ENCODE measurements at places on chromosomes 1 and 21.
A peak's percentile ranks its signal among the peaks of the same experiment; 100 is the strongest.

- no peak for DNase-seq
Measured at GRCh38 chr21:32653326-32653901, 41.2 kb upstream of the CFAP298 start.

- no peak for DNase-seq
Measured at GRCh38 chr1:58815686-58816071, 31.8 kb upstream of the JUN start.

DNA sequence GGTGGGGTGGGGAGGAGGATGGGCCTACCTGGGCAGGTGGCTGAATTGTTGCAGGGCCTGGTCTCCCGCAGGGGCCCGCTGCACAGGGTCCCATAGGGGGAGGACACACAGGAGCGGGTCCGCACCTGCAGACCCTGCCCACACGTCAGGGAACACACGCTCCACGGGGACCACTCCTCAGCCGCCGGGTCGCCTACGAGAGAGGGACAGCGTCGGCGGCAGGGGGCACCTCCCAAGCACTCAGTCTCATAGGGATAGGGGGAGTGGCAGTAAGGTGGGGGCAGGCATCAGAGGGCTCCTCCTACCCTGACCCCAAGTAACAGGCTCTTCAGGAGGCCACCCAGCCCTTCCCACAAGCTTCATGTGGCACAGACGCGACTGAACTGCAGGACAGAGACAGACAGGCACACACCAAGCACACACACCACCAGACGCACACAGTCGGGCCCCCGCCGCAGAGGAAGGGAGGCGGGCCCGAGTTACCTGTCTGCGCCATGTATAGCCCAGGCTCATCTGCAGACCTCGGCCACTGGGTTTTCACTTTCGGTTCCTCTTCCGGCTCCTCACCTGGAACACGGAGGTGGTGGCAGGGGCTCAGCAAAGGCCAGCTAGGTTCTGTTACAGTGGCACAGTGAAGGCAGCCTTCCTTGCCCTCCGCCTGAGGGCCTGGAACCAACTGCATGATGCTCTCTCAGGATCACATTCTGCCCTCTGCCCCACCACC, 19.8 kb downstream of the ADGRB2 start:
- no peak for DNase-seq

GRCh38 chr1:2316451-2316961, 74.8 kb downstream of the MORN1 start:
- DNase-seq: no peak

- DNase-seq: no peak
Measured at GRCh38 chr1:59475737-59476136, 178.8 kb downstream of the FGGY start.

DNA sequence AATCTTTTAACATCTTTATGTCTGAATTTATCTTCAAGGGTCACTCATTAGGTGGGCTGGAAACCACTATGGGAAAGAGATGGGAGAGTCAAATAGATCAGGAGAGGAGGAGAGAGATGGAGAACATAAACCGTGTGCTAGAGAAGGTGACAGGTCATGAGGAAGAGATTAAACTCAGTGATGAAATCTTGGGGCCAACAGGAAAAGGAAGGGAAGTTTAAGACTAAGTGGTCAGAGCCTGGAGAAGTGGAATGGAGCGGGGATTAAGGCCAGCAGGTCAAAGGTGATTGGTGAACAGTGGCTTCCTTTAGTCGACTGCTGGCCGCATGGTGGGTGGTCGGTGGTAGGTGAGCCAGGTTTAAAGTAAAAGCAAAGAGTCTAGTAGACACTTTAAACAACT, 169.3 kb upstream of the IVNS1ABP start:
- no peak for DNase-seq

DNA sequence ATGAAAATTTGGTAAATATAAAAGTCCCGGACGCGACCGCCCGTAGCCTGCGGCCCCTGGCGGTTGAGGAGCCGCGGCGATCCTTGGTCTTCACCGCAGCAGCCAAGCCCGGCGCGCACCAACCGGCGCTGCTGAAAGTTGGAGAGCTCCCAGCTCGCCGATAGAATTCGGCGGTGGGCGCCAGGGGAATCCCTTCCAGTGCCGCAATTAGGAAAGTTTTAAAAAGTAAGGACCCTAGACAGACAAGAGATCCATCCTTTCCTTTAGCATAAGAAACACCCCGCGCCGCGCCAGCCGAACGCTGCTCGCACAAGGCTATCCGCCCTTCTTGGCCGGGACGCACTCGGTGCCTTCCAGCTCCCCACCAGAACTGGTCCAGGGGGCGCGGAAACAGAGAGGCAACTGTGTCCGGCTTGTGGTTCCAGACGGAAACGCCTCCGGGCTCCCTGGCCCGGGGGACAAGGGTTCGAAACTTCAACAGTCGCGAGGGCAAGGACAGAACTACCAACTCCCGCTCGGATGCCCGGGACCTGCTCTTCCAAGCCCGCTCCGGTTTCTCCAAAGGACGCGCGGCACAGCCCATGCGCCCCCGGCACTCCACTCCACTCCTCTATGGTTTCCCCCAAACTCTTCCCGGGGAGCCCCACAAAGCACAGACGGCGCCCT, 1.7 kb downstream of the FAM78B start:
- no peak for DNase-seq

- no peak for DNase-seq
Measured at GRCh38 chr1:61054601-61054993, 27.8 kb upstream of the NFIA start.

- DNase-seq: no peak
Measured at GRCh38 chr1:210496063-210496462, 167.4 kb downstream of the HHAT start.

DNA sequence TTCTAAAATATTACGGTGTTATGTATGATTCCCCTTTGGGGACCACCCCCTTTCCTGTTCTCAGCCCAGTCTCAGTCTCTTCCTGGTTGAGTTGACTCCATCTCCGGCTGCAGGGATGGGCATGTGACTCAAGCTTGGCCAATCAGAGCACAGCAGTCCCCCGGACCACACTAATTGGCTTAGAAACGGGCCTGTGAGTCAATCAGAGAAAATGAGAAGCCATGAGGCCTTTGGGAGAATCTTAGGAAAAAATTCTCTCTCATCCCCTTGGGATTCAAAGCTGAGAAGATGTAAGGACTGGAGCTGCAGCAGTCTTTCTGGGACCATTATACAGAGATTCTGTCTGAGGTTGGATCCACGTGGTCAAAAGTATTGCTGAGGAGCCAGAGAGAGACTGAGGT, 10.7 kb upstream of the FHAD1 start:
- DNase-seq: no peak

- DNase-seq: no peak
Measured at GRCh38 chr1:81126989-81127581, 673.6 kb upstream of the ADGRL2 start.

DNA sequence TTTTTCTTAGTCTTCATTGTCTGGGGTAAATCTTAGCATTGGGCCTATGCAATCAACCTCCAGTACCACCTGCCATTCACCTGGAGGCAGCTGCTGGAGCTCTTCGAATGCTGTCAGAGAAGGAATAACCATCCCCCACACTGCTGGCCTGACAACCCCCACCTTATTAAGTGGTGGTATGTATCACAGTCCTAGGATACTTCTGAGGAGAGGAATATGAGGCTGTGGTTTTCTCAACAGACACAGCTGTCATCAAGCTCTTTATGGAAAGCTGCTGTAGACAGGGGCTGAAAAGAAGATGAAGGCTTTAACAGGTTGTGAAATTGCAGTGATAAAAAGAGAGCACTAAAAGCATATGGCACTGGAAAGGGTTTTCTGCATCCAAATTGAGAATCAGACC, 61.7 kb downstream of the TSEN15 start:
- no peak for DNase-seq

- peak; percentile 40 for DNase-seq
Measured at GRCh38 chr1:15848143-15848928, 829 bp downstream of the SPEN start.

DNA sequence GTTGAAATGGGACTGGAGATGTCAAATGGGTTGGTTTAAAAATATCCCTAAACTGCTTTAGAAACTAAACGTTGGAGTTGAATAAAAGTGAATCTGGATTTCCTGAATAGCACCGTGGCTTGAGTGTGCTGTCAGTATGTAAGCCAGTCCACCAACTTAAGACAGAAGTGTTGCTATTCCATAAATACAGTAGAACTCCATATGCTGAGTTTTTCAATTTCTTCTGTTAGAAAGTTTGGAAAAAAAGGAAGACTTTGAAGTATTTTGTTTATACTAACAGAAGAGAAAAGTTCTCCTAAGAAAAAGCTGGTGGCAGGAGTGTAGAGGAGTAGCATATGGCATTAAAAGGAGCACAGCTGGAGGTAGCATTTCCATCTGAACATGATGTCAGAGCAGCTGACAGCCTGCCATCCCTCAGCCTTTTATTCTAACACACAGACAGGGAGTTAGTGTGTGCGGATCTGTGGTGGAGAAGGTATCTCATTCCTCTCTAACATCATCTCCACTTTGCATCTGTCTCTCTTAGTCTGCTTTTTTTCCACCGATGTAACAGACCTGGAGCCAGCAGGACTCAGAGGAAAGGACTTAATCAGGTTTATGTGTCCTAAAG, at the start of gene ZBTB18:
ZBTB18 (plus strand) TSS at position 449 of the 610 bp plus-strand sequence; CDS start at position 598, 149 bp downstream.
- DNase-seq: no peak

- DNase-seq: no peak
Measured at GRCh38 chr1:31654474-31654776, 9.7 kb upstream of the PEF1 start.

DNA sequence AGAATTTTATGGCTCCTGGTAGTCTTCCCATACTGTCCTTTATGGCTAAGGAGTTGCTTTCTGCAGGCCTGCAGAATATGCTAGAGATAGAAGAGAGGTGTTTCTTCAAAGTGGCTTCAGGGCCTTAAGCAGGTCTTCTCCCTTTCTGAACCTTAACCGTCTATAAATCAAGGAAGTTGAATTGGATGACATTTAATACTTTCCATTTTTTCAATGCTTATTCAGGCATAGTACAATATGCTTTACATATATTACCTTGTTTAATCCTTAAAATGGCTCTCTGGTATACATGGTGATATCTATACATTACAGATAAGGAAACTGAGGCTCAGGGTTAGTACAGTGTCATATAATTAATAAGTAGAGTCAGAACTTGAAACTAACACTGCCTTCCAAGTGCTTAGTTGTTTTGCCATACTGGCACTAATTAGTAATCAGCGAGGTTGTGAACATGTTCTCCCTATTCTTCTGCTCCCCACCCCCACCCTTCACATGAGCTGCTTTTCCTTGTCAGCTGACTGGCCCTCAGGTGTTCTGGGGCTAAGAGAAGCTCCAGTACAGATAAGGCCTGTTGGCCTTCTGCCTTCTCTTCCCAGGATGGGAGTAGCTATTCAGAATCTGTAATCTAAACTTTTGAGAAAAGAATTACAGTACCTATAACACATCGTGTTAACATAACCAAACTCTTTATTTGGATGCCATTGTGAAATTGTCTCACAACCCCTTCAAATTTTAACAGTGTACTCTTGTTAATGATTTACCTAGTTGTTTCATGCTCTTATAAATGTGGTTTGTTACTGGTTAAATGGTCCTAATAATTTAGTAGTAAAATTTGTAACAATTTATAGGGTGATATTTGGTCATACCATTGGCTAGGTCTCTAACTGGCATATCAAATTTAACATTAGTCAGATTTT, 13.6 kb downstream of the NFYC start:
- no peak for DNase-seq

DNA sequence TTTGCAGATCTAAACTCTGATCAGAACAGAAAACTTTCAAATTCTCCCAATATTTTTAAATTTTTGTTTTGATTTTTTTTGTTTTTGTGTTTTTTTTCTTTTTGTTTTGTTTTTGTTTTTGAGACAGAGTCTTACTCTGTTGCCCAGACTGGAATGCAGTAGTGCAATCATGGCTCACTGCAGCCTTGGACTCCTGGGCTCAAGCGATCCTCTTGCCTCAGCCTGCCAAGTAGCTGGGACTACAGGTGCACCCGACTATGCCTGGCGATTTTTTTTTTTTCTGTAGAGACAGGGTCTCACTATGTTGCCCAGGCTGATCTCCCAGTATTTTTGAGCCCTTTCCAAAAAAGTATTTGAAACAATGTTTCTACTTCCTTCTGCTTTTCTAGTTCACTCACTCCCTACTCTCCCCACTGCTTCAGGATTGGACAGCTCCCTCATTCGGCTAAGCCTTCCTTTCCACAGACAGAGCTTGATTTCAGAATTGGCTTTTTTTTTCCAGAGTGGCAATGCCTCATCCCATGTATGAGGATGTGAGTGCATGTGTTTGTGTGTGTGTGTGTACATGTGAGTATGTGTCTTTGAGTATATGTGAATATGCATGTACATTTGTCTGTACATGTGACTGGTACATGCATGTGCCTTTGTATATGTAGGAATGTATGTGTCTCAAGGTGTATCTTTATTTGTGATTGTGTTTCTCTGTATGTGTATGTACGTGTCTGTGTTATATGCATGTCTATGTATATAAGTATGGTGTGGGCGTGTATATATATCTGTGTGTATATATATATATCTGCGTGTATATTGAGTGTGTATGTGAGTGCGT, 11.9 kb downstream of the LHX4 start:
- no peak for DNase-seq

DNA sequence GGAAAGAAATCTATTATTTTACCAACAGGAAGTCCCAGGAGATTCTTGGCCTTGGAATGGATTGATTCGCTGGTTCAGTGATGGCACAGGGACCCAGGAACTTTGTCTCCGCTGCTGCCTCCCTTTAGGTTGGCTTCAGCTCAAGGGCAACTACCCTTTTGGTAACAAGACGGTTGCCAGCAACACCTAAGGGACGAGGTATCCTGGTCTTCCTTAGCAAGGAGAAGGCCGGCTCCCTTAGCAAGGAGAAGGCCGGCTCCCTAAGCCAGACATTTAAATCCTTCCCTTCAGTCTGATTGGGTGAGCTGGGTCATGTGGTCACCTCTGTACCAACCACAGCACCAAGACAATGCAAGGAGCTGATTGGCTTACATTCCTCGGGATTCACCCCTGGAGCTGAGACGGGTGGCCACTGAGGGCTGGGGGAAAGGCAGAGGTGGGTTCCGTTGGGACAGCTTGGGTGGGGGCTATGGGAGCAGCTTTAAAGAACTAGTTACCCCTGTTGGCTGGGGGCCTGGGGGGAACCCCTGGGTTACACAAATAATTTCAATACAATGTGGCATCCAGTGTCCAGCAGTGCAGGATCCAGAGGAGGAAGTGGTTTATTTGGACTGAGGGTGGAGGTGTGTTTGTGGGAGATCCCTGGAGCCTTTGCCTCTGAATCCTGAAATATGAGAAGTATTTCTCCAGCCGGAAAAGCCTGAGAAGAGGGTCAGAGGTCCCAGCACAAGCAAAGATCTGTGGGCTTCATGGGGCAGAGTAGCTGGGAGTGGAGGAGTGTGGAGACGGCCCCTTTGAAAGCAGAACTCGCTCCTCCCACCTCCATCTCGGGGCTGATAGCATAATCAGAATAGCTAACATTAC, 20.7 kb upstream of the CLIC4 start:
- DNase-seq: no peak

GRCh38 chr1:231581859-231582258, 44.7 kb upstream of the DISC1 start:
- DNase-seq: no peak

DNA sequence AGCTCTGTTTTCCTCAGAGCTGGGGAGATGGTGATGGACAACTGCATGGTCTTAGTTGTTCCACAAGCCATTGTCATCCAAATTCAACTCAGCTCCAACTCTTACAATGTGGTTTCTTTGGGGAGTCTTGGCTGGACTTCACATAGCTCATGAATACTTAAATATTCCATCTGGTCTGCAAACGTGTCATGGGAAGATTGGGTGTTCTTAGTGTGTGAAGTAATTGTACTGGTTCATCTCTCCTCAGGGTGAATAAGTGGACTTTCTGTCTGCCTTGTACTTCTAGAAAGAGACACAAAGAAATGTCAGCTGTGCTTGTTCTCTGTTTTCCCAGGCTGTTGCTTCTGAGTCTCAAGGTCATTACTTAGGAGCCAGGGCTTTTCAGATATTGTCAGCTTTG, 106.6 kb downstream of the VPS13D start:
- no peak for DNase-seq

- no peak for DNase-seq
Measured at GRCh38 chr1:162755306-162755705, 35.2 kb upstream of the HSD17B7 start.

All from activated gamma-delta T cell treated with Interleukin-2 at 50 U/mL for 16 hours (primary cell).